GM23338 (cell line): ENCODE measurements at places on chromosomes 5 and 9. TPM values are rescaled to one million over a fixed set of nuclear protein-coding genes. Genes with fewer than 3 reads are reported as not detected.
A peak's percentile ranks its signal among the peaks of the same experiment; 100 is the strongest.

- H3K4me3 ChIP-seq, result no peak overlapping the region
- no peak for DNase-seq
- H3K36me3 ChIP-seq, result no peaks in the 10 kb centered on the region
- no peaks in the 10 kb centered on the region for H3K4me1 ChIP-seq
- no peak overlapping the region for H3K27ac ChIP-seq
Measured at GRCh38 chr5:14900693-14901461, 29.3 kb upstream of the ANKH start.

GRCh38 chr5:89342106-89342876 is 459.3 kb upstream of the MEF2C start:
- H3K36me3 ChIP-seq, result no peaks in the 10 kb centered on the region
- no peak overlapping the region for H3K4me3 ChIP-seq
- no peaks in the 10 kb centered on the region for H3K27me3 ChIP-seq
- no peaks in the 10 kb centered on the region for H3K4me1 ChIP-seq
- no peak overlapping the region for H3K27ac ChIP-seq

DNA sequence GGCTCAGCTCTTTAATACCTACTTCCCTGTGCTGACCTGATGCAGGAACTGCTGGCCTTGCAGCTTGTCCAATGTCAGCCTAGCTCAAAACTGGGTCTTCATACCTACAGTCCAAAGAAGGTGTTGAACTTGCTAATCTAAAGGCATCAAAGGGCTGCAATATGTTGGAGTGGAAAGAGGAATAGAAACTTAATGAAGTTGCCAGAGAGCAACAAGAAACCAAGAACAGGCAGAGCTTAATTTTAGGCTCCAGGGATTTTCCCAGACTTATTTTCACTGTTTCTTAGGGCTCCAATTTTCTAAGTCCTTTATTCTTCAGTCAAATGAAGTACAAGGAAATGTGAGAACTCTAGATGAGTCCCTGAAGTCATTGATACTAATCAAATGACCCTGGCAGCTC is 17.6 kb upstream of the ERCC6L2 start:
- H3K27ac ChIP-seq, result no peak overlapping the region
- H3K27me3 ChIP-seq, result no peaks in the 10 kb centered on the region
- DNase-seq, result no peak
- no peaks in the 10 kb centered on the region for H3K36me3 ChIP-seq

- DNase-seq, result no peak
- H3K27me3 ChIP-seq, result no peaks in the 10 kb centered on the region
- H3K4me1 ChIP-seq, result no peaks in the 10 kb centered on the region
- no peak overlapping the region for H3K27ac ChIP-seq
- no peaks in the 10 kb centered on the region for H3K36me3 ChIP-seq
- H3K4me3 ChIP-seq, result no peak overlapping the region
Measured at GRCh38 chr9:99021512-99021911, 77.8 kb downstream of the COL15A1 start.

- H3K4me1 ChIP-seq, result peaks cover 46% of the 10 kb centered on the region
- peaks cover 5% of the 10 kb centered on the region; the same call in 1 of the 2 replicates for H3K27me3 ChIP-seq
- H3K36me3 ChIP-seq, result no peaks in the 10 kb centered on the region
- no peak within 1 kb of the TSS for H3K27ac ChIP-seq
- DNase-seq, result peak; percentile 92
Measured at GRCh38 chr9:123929870-123930831, at the start of gene DENND1A. TSS of gene DENND1A (minus strand) at chr9:123930126. CDS start at chr9:123929905, 221 bp downstream.

- H3K4me1 ChIP-seq, result 0 out of 2 replicates have a peak, but pooled peaks cover under 1% of the 10 kb centered on the region
- no peak overlapping the region for H3K4me3 ChIP-seq
- no peaks in the 10 kb centered on the region for H3K36me3 ChIP-seq
- no peak overlapping the region for H3K27ac ChIP-seq
- no peaks in the 10 kb centered on the region for H3K27me3 ChIP-seq
Measured at GRCh38 chr5:165497707-165498106, 1992.3 kb downstream of the MAT2B start.

- no peak overlapping the region for H3K27ac ChIP-seq
- no peak overlapping the region for H3K4me3 ChIP-seq
- no peaks in the 10 kb centered on the region for H3K36me3 ChIP-seq
- H3K4me1 ChIP-seq, result no peaks in the 10 kb centered on the region
- no peak for DNase-seq
Measured at GRCh38 chr5:166188501-166189325, 2102.7 kb upstream of the WWC1 start.

DNA sequence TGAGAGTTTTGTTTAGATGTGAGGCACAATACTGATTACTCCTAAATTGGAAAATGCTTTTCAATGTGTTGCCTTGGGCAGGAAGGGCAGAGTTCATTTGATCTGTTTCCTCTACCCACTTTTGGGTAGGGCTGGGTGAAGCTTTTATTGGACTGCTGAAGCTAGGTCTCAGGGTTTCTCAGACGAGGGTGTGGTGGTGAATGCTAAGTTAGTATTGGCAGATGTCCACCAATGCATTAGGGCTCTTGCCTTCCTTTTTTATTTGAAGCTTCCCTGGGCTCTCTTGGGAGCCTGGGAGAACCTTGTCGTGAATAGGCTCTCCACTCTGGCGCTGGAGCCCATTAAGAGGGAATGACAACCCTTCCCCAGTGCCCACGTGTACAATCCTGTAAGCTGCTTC is 23.1 kb downstream of the SPTAN1 start:
- no peaks in the 10 kb centered on the region for H3K4me1 ChIP-seq
- peaks cover 52% of the 10 kb centered on the region for H3K36me3 ChIP-seq
- no peak overlapping the region for H3K27ac ChIP-seq

DNA sequence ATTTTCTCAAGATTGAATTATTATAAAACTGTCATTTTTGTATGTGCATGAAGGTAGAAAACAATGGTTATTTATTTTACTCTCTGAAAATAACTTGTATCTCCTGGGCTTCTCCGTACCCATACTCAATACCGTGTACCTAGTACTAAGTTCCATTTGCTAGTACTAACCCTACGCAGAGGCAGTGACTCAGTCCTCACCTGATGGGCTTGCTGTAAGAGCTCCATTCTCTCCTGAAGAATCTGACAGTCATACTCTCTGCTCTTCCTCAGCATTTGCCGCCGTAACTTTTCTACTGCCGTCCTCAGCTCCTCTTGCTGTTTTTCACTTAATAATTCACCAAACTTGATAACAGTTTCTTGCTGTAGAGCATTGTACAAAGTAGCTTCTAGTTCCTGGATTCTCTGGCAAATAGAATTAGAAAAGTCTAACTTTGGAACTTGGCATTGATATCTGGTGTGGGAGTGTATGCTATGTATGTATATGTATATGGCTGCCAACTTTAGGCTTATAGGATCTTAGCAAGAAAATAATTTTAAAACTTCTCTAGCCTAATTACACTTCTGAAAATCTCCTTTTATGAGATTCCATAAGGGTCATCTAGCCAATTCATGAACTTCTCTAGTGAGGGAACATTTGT is 108.0 kb upstream of the DPYSL3 start:
- no peak overlapping the region for H3K4me3 ChIP-seq
- H3K27ac ChIP-seq, result no peak overlapping the region
- H3K36me3 ChIP-seq, result peaks cover 2% of the 10 kb centered on the region; the same call in 1 of the 2 replicates
- peaks cover 3% of the 10 kb centered on the region; the same call in 1 of the 2 replicates for H3K4me1 ChIP-seq
- H3K27me3 ChIP-seq, result no peaks in the 10 kb centered on the region

GRCh38 chr5:151048526-151048925 is 28.1 kb downstream of the GPX3 start:
- H3K4me3 ChIP-seq, result no peak overlapping the region
- H3K36me3 ChIP-seq, result no peaks in the 10 kb centered on the region
- 0 out of 2 replicates have a peak overlapping the region, but pooled peaks have one; percentile 42 for H3K27ac ChIP-seq
- no peaks in the 10 kb centered on the region for H3K4me1 ChIP-seq
- H3K27me3 ChIP-seq, result no peaks in the 10 kb centered on the region

DNA sequence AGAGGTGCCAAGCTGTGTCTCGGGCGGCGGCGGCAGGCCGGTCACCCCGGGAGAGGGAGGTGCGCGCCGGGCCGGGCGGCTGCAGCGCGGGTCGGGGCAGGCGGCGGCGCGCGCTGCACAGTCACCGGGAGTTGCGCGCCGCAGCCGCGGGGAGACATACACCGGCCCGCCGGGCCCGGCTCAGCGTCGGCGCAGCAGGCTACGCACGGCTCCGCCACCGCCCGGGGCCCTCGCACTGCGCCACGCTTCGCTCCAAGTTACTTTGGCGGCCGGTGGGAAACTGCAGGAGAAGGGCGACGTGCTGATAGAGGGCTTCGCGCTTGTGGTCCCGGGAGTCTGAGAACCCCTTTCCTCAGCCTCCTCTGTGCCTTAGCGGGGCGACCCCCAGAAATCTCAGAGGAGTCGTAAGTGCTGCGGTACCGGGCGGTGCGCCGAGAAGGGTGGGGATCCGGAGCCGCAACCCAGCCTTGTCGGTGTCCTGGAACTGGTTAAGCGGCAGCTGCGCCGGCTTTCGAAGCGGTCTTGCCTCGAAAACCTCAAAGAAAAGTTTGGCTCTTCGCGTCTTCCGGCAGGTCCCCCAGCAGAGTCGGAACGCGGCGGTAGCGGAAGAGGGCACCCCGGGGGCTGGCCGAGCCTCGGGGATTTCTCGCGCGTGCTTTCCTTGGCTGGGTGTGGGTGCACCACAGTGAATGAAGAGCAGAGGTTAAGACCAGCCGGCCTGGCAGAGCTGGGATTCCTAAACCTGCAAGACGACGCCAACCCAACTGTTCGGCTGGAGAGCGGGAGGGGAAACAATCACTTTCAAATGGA is at the start of gene EFNA5:
EFNA5 (minus strand) TSS at position 6 of the 810 bp plus-strand sequence.
- peaks cover 25% of the 10 kb centered on the region for H3K4me1 ChIP-seq
- H3K4me3 ChIP-seq, result peak within 1 kb of the TSS; percentile 86
- no peaks in the 10 kb centered on the region for H3K36me3 ChIP-seq
- peak; percentile 75 for DNase-seq
- no peak within 1 kb of the TSS for H3K27ac ChIP-seq

DNA sequence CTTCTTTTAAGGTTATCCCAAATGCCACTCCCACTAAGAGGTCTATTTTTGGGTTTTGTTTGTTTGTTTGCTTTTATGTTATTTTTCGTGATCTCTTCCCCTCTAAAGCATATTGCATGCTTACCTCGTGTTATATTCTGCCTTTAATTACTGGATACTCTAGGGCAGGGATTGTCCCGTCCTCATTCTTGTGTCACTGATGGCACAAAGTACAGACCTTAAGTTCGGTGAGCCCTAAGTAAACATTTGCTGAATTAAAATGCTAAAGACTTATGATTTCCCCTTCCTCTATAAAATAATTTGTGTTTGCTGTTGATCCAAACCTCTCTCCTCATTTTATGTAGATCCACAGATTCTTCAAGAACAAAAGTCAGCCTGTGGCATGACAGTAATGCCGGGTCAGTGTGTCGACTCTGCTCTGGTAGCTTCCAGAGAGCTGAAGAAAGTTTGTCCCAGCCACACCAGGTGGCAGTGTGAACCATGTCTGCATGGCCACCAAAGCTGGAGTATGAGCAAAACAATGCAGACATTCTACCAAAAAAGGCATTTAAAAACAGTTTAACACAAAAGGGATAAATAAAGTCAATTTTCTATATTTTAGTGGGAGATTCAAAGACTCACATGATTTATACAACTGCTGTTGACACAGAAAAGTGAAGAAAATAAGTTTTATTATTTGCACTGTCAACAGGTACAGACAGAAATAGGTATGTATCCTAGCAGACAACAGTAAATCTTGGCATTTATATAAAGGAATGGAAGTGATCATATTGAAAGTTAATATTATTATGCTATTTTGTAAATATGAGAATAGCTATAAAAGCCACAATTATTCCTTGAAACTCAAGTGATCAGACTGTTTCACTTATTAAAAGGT is 17.9 kb upstream of the POC5 start:
- no peaks in the 10 kb centered on the region for H3K27me3 ChIP-seq
- peak; percentile 79 for DNase-seq
- H3K36me3 ChIP-seq, result no peaks in the 10 kb centered on the region
- H3K4me1 ChIP-seq, result no peaks in the 10 kb centered on the region
- H3K27ac ChIP-seq, result no peak overlapping the region

DNA sequence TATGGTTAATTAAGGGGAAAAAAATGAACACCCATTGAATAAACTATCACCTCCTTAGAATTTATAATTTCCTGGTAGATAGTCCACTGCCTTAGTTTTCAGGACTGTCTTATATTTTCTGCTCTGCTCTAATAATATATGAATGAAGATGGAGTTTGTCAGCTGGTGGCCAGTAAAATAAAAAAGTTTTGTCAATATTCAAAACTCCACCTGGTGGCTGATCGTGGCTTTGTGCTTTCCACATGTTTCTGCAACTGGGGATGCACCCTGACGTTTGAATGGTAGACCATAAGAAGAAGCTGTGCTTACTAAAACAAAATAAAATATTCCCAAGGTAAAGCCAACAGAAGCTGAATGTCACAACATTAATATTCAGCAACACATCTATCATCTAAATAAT is 286.6 kb upstream of the IZUMO3 start:
- H3K27ac ChIP-seq, result no peak overlapping the region
- H3K4me1 ChIP-seq, result peaks cover 16% of the 10 kb centered on the region
- no peak overlapping the region for H3K4me3 ChIP-seq
- H3K27me3 ChIP-seq, result no peaks in the 10 kb centered on the region
- H3K36me3 ChIP-seq, result no peaks in the 10 kb centered on the region
- DNase-seq, result peak; percentile 69

DNA sequence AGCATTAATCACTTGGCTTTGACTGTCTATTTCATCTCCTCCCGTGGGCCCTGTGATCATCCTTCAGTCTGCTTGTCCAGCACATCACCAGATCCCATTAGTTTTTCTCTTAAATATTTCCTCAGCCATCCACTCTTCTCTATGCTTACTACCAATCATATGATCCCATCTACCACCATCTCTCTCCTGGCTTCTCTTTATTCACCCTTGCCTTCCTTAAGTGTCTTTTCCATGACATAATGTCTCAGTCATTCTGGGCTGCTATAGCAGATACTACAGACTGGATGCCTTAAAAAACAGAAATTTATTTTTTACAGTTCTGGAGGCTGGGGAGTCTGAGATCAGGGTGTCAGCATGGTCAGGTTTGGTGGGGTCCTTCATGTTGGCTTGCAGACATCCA is 208.4 kb upstream of the PPP1R2B start:
- no peaks in the 10 kb centered on the region for H3K4me1 ChIP-seq
- no peaks in the 10 kb centered on the region for H3K36me3 ChIP-seq
- no peak overlapping the region for H3K27ac ChIP-seq
- H3K4me3 ChIP-seq, result no peak overlapping the region
- H3K27me3 ChIP-seq, result no peaks in the 10 kb centered on the region
- no peak for DNase-seq

DNA sequence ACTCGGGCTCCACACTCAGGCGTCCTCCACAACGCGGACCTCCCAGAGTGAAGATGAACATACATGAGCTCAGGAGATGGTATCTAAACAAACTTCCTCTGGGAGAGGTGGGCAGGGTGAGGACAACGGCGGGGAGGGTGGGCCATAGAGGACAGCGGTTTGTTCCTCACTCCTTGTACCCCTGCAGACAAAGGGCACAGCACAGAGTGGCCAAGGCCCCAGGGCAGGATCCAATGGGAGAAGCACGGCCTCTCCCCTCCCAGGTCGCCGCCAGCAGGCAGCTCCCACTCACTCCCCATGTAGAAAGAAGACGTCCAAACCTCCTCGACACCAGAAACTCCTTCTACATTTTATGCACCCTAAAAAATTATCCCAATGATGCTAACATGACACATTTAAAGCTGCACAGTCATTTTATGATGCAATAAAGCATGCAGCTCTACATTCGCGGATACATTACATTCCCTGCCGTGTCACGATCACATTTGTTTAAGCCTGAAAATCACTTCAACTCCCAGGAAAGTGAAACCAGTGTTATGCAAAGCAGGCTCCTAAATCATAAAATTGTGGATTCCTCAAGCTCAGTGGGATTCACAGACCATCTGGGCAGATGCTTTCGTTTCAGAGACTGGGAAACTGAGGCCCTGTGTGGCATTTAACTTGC is 87.5 kb upstream of the SARDH start:
- H3K4me1 ChIP-seq, result peaks cover 17% of the 10 kb centered on the region; the same call in 1 of the 2 replicates
- H3K36me3 ChIP-seq, result no peaks in the 10 kb centered on the region
- no peak overlapping the region for H3K4me3 ChIP-seq

The GRXCR2 gene
- total RNA-seq, result not detected in 2 replicates

The HDHD3 gene
- total RNA-seq, result 17.7 and 19.8 TPM in 2 replicates

The KCNV2 gene
- total RNA-seq, result not detected in 2 replicates

The WNT8A gene
- total RNA-seq, result not detected in 2 replicates

The KCNN2 gene
- 14.7 and 24.7 TPM in 2 replicates for total RNA-seq

The HAPLN1 gene
- total RNA-seq, result 3.6 and 4.0 TPM in 2 replicates

The TIMD4 gene
- total RNA-seq, result not detected in 2 replicates
